CD4-positive, alpha-beta T cell (primary cell): ENCODE measurements at places on chromosomes 5 and 9. TPM values are rescaled to one million over a fixed set of nuclear protein-coding genes. Genes with fewer than 3 reads are reported as not detected.
A peak's percentile ranks its signal among the peaks of the same experiment; 100 is the strongest.

ANGPTL2 gene
- total RNA-seq, result not detected

POLE3 gene
- 64.9 TPM for total RNA-seq

NOTCH1 gene
- 34.2 TPM for total RNA-seq

WDR38 gene
- not detected for total RNA-seq

NPR3 gene
- total RNA-seq, result not detected

CER1 gene
- not detected for total RNA-seq

FAM200C gene
- not detected for total RNA-seq

LRRC14B gene
- not detected for total RNA-seq

UNC5A gene
- not detected for total RNA-seq

TNC gene
- 0.03 TPM for total RNA-seq

SOWAHA gene
- not detected for total RNA-seq

DNA sequence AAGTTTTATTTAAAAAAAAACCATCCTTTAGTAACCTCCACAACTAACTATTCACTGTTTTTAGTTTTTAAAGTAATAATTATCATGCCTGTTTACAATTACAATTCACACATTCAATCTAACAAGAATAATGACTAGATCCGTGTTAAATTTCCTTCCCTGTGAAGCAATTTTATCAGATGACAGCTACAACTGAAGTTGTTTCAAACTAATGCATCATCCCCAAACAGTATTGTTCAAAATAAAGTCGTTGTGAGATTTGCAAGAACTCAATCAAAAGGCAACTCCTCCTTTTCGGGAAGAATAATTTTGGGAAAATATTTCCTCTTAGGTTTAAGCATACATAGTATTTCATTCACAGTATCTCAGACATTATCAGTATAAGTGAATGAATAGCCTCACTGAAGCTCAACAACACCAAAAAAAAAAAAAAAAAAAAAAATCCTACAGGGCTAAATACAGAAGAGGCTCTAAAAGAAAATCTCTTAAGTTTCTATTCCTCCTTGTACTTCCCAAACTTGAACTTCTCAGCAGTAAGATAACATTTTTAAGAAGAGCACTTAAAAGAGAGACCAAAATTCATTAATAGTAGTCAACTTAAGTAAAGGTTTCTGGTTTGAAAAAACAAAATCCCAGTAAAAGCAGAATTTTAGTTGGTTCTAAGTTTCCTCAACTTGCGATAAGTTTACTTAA is 9.4 kb downstream of the C9orf72 start:
- DNase-seq, result no peak
- H3K4me1 ChIP-seq, result peaks cover 3% of the 10 kb centered on the region
- H3K4me3 ChIP-seq, result no peak overlapping the region
- peaks cover 34% of the 10 kb centered on the region for H3K36me3 ChIP-seq

- peak overlapping the region; percentile 75 for H3K4me3 ChIP-seq
- peaks cover 45% of the 10 kb centered on the region for H3K4me1 ChIP-seq
- H3K36me3 ChIP-seq, result no peaks in the 10 kb centered on the region
- H3K27me3 ChIP-seq, result no peaks in the 10 kb centered on the region
Measured at GRCh38 chr5:42950456-42951292, 89.4 kb downstream of the ANXA2R start.

- H3K27me3 ChIP-seq, result no peaks in the 10 kb centered on the region
- H3K4me1 ChIP-seq, result peaks cover 4% of the 10 kb centered on the region
- no peak overlapping the region for H3K27ac ChIP-seq
- H3K4me3 ChIP-seq, result no peak overlapping the region
Measured at GRCh38 chr9:21583628-21584377, 101.7 kb upstream of the IFNE start.

GRCh38 chr9:92236465-92236864 is 57.0 kb downstream of the IARS1 start:
- H3K27ac ChIP-seq, result no peak overlapping the region
- H3K27me3 ChIP-seq, result no peaks in the 10 kb centered on the region
- H3K4me3 ChIP-seq, result no peak overlapping the region
- no peak for DNase-seq
- no peaks in the 10 kb centered on the region for H3K4me1 ChIP-seq

DNA sequence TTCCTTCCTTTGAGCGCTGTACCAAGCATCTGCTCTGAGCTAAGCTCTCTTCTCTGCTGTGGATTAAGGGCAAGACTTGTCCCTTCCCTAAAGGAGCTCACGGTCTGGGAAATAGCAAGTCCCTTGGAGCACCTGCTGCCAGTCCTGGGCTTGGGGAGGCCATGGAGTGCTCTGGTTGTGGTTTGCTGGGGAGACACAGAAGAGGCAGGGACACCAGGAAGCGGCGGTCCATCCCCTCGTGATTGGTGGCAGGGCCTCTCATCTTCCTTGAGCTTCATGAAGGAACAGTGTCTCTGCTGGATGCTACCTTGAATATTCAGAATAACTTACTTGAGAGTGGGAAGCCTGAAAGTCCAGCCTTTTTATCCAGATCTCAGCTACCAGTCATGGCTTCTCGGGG is 35.3 kb downstream of the COL5A1 start:
- no peaks in the 10 kb centered on the region for H3K4me1 ChIP-seq
- H3K4me3 ChIP-seq, result no peak overlapping the region
- H3K36me3 ChIP-seq, result no peaks in the 10 kb centered on the region
- DNase-seq, result no peak
- H3K27me3 ChIP-seq, result no peaks in the 10 kb centered on the region
- H3K27ac ChIP-seq, result no peak overlapping the region

DNA sequence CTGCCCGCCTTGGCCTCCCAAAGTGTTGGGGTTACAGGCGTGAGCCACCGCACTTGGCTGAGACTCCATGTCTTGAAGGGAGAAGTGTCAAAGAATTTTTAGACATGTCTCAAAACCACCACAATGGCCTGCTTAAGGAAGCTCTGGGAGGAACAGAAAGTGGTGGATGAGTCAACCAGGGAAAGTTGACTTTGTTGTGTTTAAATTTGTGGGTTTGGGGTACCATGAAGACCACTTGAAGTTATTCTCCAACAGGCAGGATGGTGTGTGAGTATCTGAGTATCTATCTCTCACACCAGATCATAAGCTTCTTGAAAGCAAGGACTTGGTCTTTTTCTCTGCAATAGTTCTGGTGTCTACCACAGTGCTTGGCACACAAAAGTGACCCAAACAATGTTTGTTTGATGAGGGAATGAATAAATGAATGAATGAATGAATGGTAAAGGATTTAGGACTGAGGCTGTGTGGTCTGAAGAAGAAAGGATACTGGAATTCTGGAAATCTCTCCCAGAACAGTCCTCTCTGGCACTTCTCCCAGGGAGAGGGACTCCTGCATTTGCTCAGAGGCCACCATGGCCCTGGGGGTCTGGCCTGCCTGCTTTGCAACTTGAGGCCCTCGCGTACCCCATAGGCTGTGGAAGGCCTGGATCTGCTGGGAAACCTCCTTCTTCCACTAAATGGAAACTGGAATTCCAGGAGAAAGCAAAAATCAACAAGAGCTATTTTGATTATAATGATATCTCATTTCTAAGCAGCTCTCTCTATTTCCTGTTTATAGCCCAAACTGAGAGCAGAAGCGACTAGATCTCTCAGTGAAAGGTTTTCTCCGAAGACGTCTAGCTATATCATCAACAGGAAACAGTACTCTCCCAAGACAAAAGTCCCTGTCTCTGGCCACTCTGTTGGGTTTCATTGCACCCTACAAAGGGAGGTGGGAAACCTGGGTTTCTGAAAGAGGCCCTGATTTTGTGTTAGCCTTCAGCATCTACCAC is 187.9 kb downstream of the PALM2AKAP2 start:
- H3K27me3 ChIP-seq, result no peaks in the 10 kb centered on the region
- H3K27ac ChIP-seq, result peak overlapping the region; percentile 60
- H3K36me3 ChIP-seq, result no peaks in the 10 kb centered on the region
- no peak for DNase-seq
- no peak overlapping the region for H3K4me3 ChIP-seq

- H3K27ac ChIP-seq, result no peak overlapping the region
- no peak for DNase-seq
- H3K27me3 ChIP-seq, result no peaks in the 10 kb centered on the region
- H3K4me3 ChIP-seq, result no peak overlapping the region
- no peaks in the 10 kb centered on the region for H3K36me3 ChIP-seq
- no peaks in the 10 kb centered on the region for H3K4me1 ChIP-seq
Measured at GRCh38 chr9:38670542-38671371, 49.2 kb downstream of the FAM240B start.

GRCh38 chr9:23826120-23826629 is at the start of gene ELAVL2:
Gene ELAVL2, minus strand, starts transcription at chr9:23826240. Its CDS starts 64,006 bp downstream, at chr9:23762234.
- H3K27me3 ChIP-seq, result peaks cover 40% of the 10 kb centered on the region
- peak within 1 kb of the TSS; percentile 21 for H3K4me3 ChIP-seq
- H3K27ac ChIP-seq, result no peak within 1 kb of the TSS
- H3K4me1 ChIP-seq, result peaks cover 4% of the 10 kb centered on the region

DNA sequence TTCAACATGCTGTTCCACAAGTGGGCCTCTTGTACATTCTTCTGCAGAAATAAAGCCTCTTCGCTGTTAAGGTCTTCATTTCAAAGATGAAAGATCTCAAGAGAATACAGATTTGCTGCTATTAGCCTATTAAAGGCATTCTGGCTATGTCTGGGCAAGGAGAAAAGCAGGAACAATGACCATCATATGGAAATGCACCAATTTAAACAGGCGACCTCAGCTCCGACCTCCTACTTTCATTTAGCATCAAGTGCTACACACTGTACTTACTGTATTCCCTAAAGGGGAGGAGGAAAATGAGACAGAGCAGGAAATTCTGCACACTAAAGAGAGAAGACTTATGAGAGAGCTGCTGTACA is 64.8 kb downstream of the HABP4 start:
- no peak overlapping the region for H3K27ac ChIP-seq
- H3K4me3 ChIP-seq, result no peak overlapping the region
- no peak for DNase-seq
- H3K27me3 ChIP-seq, result no peaks in the 10 kb centered on the region
- peaks cover 4% of the 10 kb centered on the region for H3K36me3 ChIP-seq
- H3K4me1 ChIP-seq, result no peaks in the 10 kb centered on the region

DNA sequence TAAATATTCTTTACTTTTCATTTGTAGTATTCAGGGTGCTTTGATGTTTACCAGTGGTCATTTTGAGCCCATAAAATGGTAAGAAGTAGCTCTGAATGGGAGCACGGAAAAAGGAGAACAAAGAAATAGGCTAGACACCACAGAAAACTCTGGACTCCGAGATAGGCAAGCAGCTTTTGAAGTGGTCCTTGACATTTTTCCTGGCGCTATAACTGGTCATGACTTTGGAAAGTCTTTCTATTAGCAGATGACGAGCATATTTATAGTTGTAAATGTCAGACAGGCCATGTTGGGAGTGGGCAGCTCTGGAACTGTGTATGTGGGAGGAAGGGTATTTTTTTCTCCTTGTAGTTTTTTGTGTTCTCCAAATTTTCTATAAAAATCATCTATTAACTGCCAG is 126.1 kb upstream of the POC5 start:
- H3K4me1 ChIP-seq, result no peaks in the 10 kb centered on the region
- peaks cover 5% of the 10 kb centered on the region for H3K27me3 ChIP-seq
- no peak for DNase-seq
- no peak overlapping the region for H3K27ac ChIP-seq
- no peak overlapping the region for H3K4me3 ChIP-seq

GRCh38 chr9:91060520-91061343 is 259.1 kb downstream of the SYK start:
- no peaks in the 10 kb centered on the region for H3K36me3 ChIP-seq
- DNase-seq, result no peak
- no peaks in the 10 kb centered on the region for H3K27me3 ChIP-seq

DNA sequence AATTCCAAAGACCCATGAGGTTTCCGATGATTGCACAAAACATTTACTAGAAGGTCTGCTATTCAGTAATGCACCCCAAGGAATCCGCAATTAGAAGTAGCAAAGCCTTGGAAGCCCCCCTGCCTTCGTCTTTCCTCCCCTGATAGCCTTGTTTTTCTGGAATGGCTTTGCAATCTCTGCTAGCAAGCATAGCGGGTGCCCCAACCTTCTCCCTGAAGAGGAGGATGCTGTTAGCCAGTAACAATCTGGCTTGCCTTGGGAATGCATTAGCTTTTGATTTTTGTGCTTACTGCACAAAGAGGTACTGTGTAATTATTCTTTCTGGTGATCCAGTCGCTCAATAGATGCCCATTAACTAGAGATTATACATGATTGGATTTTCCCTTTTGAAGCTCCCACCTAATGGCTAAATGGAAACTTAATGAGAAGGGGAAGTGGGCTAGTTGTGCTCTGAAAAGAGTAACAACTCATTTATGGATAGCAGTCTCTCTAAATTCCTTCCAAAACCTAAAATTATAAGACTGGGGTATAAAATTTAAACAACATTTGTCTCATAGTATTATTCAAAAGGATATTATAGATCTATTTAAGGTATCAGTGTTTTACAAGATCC is 91.6 kb downstream of the FBXW11 start:
- H3K27ac ChIP-seq, result no peak overlapping the region
- H3K27me3 ChIP-seq, result no peaks in the 10 kb centered on the region
- no peak overlapping the region for H3K4me3 ChIP-seq
- H3K4me1 ChIP-seq, result no peaks in the 10 kb centered on the region

DNA sequence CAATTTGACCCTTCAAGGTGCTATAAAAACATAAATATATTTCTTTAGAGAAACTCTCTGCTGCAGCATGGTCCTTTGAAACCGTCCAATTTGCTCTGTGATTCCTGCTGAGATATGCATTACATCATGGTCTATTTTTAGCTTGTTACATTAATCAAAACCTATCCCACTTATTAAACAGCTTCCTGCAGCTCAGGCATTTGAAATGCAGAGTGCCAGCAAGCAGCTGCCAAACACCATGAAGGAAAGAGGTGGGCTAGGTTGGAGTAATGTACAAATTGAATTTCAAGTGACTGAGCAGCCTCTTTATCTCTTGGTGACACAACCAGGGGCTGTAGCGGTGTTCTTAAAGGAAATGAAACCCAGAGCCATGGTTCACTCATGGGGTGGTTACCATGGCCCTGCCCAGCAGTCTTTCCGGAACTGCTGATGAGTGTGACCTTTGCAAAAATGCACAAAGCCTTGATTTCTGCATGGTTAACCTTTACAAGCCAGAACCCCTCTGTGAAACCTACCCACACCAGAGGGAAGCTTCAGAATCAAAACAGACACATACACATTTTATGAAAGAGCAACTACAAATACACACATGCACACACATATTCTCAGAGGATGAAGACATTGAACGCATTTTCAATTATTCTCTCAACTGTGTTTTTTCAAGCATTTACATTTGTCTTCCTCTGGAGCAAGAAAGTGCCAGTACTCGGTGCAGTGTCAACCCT is 155.8 kb upstream of the ZNF608 start:
- no peak overlapping the region for H3K27ac ChIP-seq
- H3K4me3 ChIP-seq, result no peak overlapping the region
- no peaks in the 10 kb centered on the region for H3K27me3 ChIP-seq

DNA sequence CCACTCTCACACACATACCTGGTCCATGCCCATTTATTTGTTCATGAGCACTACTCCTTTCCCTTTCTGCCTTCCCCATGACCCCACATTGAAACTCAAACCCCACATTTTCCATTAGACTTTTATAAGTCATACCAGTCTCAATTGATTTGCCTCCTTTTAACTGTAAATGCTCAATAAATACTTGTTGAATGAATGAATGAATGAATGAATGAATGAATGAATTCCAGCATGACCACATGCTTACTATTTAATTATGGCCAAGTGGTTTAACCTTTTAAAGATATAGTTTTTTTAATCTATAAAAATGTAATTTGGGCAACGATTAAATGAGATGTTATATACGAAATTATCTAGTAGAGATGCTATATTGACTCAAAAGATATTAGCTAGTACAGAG is 54.1 kb upstream of the GRAMD2B start:
- H3K27me3 ChIP-seq, result no peaks in the 10 kb centered on the region
- DNase-seq, result no peak
- H3K27ac ChIP-seq, result no peak overlapping the region
- no peaks in the 10 kb centered on the region for H3K36me3 ChIP-seq
- no peak overlapping the region for H3K4me3 ChIP-seq

- no peak overlapping the region for H3K4me3 ChIP-seq
- DNase-seq, result no peak
- H3K4me1 ChIP-seq, result no peaks in the 10 kb centered on the region
- H3K36me3 ChIP-seq, result no peaks in the 10 kb centered on the region
- no peak overlapping the region for H3K27ac ChIP-seq
Measured at GRCh38 chr9:90112788-90113187, 508.0 kb downstream of the GADD45G start.
